ENCODE measurements at places on chromosomes 2 and 18.

DNA sequence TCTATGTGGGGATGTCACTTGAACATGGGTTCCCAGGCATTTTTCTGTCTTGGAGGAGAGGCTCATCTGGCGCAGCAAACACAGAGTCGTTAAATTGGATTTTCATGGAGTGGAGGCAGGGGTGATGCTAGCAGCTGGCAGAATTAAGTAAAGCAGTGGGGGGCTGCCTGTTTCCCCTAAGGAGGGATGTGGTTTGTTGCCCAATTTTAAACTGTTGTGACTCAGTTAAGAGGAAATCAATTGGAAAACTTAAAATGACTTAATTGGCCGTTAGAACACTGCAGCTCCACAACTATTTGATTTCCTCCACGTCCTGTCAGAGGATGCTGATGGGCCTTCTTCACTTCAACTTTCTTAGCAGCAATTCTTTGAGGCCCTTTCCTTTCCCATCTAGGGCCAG lies 354.1 kb upstream of the ATP5MC3 start:
- DNase-seq = peak; percentile 92

DNA sequence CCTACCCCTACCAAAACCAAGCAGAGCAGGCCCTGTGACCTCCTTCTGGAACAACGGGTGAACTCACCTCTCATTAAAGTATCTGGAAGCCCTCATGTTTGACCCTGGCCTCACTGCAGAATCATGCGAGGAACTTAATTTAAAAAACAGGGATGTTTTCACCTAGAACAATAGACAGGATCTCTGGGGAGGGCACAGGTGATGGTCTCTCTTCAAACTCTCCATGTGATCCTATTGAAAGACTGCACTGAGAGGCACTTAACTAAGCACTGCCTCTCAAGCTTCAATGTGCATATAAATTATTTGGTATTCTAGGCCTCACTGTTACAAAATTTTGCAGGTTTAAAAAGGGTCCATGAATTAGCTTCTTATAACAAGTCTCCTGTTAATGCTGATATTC lies 7.5 kb downstream of the ZNF519 start:
- no peak for DNase-seq

DNA sequence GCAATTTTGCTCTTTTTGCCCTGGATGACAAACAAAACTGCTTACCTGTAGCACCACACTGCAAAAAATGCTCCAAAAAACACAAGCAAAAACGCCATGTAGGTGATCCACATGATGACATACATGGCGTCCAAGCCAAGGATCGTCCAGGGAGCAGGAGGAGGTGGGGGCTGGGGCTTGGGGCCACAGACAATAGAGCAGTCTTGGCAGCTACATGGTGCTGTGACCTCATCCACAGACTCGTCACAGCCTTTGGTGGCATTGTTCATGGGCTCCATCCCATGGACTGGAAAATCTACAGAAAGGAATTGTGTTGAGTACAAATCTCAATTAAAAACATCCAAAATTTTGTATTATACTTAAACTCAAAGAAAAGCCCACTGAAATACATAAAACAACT lies 26.1 kb downstream of the NPC1 start:
- DNase-seq = no peak

DNA sequence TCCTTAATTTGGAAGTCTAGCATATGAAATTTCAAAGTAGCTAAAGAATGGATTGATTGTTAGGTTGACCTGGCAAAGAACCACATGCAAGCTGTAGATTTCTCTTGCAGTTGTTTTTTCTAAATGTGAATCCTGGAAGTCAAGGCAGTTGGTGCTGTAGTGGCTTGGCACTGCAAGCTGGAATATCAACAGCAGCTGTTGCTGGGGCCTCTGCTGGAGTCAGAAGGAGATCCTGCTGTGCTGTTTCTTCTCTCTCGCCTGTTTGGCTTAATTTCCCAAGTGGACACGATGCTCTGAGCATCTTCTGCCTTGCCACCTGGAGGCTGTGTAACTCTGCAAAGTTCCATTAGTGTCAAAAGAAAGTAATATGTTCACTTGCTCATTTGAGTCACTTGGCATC lies 12.6 kb downstream of the PIK3C3 start:
- DNase-seq = no peak

- no peak for DNase-seq
Observed at GRCh38 chr2:45616658-45617411, 5.8 kb upstream of the SRBD1 start.

GRCh38 chr2:217031445-217031844 lies 171.6 kb upstream of the TNP1 start:
- no peak for DNase-seq

DNA sequence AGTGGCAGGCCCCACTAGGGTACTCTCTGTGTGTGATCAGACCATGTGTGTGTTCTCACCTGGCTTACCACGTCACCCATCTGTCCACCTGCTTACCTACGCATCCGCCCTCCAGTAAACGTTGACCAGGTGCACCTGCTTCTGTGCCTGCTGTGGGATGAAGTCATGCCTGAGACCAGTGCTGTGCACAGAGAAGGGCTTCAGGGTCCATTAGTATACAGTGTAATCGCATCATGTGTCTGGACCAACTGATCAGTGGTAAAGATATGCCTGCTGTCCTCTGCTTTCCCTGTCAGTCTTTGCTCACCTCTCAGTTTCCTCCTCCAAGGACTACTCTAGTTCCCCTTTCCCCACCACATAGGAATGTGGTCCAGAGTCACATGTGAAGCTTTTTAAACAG lies 109.3 kb downstream of the FHOD3 start:
- DNase-seq = no peak

DNA sequence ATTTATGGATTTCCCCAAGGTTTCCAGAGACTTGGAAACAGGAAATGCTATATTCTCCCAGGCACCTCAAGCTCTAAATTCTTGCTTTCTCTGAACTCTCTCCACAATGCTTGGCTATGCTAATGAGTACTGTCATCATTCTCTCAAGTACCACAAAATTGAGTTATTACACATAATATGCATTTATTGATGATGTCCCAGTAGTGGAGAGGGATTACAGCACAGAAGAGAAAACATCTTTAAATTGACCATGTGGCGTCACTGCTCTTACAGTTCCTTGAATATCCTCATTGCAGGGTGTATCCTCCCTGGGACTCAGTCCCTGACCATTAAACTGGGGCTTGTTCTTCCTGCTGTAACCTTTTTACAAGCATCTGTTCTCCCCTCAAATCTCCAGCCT lies 681.1 kb upstream of the FANCL start:
- DNase-seq = no peak

- no peak for DNase-seq
Observed at GRCh38 chr2:145256551-145256950, 736.6 kb upstream of the ZEB2 start.

- no peak for DNase-seq
Observed at GRCh38 chr2:143158551-143159485, 29.6 kb downstream of the ARHGAP15 start.

DNA sequence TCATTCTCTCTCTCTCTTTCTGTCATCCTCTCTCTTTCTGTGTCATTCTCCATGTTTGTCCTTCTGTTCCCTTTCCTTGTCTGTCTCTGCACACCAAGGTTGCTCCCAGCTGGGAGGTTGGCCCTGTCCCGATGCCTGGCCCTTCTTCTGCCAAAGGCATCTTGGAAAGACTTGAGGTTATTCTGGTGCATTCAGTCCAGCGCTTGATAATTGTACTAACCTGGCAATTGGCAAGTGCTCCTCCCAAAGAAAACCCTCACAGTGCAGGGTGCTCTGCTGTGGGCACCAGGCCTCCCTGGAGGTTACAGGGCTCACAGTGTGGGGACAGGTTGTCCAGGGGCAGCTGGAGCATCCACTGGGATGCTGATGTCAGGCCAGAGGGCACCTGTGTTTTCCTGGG lies 95.4 kb downstream of the GLI2 start:
- DNase-seq = no peak

- DNase-seq = no peak
Observed at GRCh38 chr2:231387904-231388724, 7.4 kb upstream of the B3GNT7 start.

- DNase-seq = peak; percentile 4
Observed at GRCh38 chr18:64695851-64696553, 547.1 kb upstream of the LINC00305 start.

DNA sequence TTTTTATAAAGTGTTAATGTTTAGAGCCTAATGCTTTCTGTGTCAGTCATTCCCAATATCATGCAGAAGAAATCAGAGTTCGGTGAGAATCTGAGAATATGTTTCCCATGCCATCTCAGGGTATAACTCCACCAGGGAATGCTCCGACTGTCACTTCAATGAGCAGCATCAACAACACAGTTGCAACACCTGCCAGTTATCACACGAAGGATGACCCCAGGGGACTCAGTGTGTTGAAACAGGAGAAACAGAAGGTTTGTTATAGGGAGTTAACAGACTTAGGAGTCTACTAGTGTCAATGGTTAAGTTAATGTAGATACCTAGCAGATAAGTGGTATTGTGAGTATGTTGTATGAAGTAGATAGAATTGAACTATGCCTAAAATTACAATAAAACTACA lies 31.0 kb downstream of the VAPA start:
- DNase-seq = no peak

DNA sequence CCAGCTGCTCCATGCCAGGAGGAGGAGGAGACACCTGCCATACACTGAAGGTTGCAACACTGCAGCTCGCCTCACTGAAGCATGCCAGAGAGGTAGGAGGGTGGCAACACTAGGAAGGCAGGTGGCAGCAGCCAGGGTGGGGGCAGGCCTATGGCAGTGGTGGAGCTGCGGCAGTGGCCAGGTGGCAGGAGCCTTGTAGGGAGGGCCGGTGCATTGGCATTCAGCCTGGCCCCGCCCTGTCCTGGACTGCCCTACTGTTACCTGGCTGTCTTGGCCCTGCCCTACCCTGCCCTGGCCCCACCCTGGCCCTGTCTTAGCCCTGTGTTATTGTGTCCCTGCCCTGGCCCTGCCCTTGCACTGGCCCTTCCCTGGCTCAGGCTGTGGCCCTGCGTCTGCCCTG lies 7.4 kb upstream of the ANKRD62 start:
- no peak for DNase-seq

DNA sequence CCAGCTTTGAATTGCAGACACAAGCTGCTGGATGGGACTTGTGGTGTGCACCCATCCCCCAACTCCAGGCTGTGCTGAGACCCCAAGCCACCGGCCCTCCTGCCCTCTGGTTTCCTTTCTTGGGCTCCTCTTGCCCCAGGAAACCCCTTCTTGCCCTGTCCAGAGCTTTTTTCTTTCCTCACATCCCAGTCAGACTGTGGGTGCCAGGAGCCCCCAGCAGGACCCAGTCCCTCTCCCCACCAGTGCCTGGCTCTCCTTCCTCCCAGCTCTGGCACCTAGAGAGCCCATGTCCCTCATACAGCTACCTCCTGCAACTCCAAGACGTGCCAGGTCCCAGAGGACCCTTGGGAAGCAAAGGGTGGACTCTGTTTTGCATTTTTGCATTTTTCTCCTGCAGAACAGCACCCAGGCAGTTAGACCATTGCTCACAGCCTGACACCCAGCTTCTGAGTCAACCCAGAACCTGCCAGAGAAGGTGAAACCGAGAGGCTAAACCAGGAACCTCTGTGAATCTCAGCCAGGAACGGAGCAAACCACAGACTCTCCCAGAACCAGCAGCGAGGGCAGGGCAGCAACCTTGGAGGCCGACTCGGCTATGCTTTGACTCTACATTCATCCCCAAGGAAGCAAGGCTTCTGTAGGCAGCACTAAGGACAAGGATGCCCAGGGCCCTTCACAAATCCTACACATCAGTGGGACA lies 221.1 kb downstream of the ANAPC1 start:
- no peak for DNase-seq

- no peak for DNase-seq
Observed at GRCh38 chr2:233795735-233796171, 17.6 kb downstream of the MROH2A start.

GRCh38 chr2:61255580-61256437 lies 93.8 kb downstream of the C2orf74 start:
- no peak for DNase-seq

DNA sequence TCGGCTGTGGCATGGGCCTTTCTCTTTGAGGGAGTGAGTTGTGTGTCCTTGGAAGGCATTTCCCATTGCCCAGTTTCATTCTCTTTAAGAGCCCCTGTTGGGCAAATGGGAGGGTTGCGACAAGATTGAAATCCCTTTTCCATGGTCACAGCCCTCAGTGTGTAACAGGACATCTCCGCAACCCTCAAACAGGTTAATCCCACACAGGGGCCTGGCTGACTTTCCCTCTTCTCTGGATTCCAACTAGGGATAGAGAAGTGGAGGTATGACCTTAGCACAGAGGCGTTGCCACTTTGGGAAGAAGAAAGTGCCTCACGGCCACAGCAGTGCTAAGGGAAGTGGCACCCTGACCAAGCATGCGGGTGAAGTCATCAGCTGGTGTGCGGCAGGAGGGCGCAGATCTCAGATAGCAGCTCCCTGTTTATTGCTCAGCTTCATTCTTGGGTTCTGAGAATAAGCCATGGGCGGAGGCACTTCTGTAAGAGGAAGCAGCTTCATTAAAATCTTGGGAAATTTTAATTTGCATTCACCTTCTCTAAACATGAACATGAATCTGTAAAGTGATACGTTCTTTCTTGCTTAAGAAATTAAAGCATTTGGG lies 256.5 kb downstream of the GBX2 start:
- DNase-seq = no peak
